ENCODE measurements at places on chromosomes 5 and 9. TPM values are rescaled to one million over a fixed set of nuclear protein-coding genes. Genes with fewer than 3 reads are reported as not detected.

Gene NOXA1
- 0.40 TPM for polyA plus RNA-seq

Gene C9orf50
- polyA plus RNA-seq: not detected

GRCh38 chr9:135610290-135611141, 28.8 kb downstream of the GLT6D1 start:
- DNase-seq: no peak

- DNase-seq: peak; percentile 76
These were observed 219.1 kb downstream of the ADAMTS6 start for GRCh38 chr5:65262649-65263059.

GRCh38 chr9:37385286-37385685, 37.2 kb upstream of the GRHPR start:
- DNase-seq: no peak

Gene BTNL3
- polyA plus RNA-seq: not detected

Gene FEM1C
- 6.2 TPM for polyA plus RNA-seq

DNA sequence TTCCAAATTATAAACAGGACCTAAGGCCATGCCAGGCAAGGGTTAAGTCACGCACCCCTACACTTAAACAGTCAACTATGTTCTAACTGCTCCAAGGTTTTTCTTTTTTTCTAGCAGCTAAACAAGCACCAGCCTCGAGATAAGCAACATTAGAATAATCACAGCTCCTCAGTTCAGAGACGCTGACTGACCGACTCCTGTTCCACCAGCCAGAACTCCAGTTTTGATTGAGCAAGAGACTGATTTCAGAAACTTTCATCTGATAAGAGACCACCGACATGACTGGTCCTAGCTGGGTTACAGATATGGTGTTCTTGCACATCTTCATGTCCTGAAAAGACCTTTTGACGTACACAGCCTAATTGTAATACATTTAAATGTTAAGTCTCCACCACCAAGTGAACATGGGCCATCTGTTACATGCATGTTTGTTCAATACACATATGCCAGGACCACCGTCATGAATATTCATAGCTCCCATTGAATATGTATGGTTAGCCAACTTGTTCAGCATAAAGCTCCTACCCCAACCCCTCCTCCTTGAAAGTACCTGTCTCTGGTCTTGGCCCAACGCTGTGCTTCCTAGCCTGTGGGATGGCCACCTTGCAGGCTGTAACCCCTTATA, 23.7 kb upstream of the OTULINL start:
- no peak for DNase-seq

Gene NEURL1B
- 0.44 TPM for polyA plus RNA-seq

Gene MTAP
- polyA plus RNA-seq: 5.7 TPM

Gene SHISAL2B
- polyA plus RNA-seq: not detected

Gene TTC23L
- 0.35 TPM for polyA plus RNA-seq

DNA sequence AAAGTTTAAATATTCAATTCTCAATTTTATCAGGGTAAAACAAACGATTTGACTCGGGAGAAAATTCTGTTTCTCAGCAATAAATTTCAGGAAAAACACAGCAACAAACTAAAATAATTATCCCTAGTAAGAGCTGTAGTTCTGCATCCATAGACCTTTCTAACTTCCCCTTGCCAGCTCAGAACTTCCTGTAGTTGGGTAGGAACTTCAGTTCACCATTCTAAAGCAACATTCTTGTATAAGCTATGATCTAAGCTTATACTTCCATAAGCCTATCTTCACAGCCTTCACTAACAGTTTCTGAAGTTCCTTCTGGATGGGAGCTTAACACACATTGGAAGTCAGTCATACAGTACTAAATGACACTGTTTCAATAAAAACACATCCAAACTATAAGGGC, 96.6 kb downstream of the UBAP2 start:
- peak; percentile 38 for DNase-seq

GRCh38 chr5:174920906-174921550, 196.6 kb downstream of the MSX2 start:
- no peak for DNase-seq

Gene ZNF354C
- polyA plus RNA-seq: 1.2 TPM

Gene OTP
- polyA plus RNA-seq: not detected

- DNase-seq: no peak
These were observed 361.7 kb downstream of the TAF11L14 start for GRCh38 chr5:17995997-17996396.

DNA sequence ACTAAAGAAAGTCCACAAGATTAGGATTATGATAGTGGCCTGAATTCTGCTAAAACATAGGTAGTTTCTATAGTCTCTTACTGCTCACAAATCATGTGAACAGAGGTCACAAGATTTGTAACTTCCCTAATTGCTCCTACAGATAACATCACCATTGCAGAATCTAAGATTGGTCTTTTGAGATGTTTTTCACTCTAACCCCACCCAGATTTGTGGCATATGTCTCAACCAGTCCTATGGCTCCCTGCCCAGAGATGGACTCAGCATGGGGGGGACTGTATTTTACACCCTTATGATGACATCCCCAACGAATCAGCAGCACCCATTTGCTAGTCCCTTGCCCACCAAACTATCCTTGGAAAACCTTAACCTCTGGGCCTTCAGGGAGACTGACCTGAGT, 1046.2 kb downstream of the CDH12 start:
- DNase-seq: no peak

Gene HK3
- polyA plus RNA-seq: not detected

Gene PCDHGA3
- polyA plus RNA-seq: 1.2 TPM

Gene SIT1
- not detected for polyA plus RNA-seq

Gene AUH
- polyA plus RNA-seq: 2.3 TPM

DNA sequence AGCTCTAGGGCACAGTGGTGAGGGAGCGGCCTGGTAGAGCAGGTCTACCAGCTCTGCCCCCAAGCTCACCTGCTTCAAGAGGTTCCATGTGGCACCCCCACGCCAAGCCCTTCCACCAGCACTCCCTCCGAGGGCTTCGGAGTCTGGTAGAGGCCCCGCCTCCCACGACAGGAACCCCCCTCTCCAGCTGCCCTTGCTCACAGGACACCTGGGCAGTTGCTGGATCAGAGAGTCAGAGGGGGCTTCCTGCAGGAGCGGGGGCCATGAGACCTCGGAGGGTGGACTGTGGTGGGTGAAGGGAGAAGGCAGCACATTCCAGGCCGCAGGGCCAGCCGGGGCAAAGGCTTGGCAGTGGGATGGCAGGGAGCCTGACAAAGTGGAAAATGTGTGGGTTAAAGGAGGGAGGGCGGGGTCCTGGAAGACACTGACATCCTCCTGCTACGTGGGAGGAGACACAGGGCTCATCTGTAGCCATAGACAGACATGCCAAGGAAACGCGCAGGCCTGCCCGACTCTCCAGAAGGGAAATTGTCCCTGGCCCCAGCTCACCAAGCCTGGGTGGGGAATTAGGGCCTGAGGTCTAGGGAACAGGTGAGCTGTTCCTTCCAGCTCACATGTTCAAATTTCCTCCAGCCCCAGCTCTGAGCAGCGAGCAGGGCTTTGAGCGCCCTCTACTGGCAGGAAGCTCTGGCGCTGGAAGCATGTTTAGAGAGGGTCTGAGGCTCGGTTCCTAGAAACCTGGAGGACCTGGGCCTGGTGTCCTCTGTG, 74.2 kb downstream of the NTNG2 start:
- DNase-seq: peak; percentile 59

DNA sequence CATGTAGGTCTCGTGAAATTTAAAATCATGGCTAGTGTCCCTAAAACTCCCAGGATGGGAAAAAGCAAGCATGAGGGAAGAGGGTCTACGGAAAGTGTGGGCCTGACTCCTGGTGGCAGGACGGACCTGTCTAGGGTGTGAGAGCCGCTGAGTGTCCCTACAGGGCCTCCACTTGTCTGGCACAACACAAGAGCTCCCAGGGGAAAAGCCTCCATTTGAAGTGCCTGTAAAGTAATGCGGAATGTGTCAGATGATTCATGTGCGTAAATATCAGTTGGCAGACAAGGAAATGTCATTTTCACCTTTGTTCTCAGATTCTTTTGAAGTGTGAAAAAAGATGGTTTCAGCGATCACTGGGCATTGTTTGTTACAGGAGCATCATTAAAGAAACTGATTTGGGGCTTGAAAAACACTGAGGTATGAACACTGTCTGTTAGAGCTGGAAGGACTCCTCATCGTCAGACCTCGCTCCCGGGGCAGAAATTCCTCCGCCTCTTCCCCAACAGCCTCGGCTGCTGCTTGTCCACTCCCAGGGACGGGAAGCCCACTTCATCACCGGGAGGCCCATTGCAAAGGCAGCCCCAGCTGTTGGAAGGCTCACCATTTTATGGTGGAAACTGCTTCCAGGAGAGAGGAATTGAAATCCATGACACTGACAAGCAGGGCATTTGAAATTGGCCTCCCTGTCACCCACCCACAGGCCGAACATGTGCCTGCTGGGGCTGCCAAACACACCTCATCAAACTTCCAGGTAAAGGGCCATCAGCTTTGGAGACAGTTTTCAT, 240.8 kb downstream of the FSTL4 start:
- no peak for DNase-seq

DNA sequence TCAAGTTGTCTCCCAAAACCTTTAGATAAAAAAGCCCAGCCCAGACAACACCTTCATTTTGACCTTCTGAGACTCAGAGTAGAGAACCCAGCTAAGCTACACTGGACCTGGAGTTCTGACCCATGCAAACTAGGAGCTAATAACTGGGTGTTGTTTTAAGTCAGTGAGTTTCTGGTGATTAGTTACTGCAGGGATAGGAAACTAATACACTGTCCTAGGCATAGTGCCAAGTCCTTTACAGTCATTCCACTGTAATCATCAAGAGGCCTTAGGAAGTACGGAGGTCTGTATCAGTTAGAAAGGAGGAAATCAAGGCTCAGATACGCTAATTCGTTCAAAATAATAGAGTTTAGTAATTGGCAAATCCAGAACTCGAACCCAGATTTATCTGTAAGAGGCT, 197.9 kb downstream of the KCTD16 start:
- peak; percentile 53 for DNase-seq

Gene GADD45G
- polyA plus RNA-seq: 0.46 TPM

GRCh38 chr5:73673161-73673591, 47.2 kb downstream of the ARHGEF28 start:
- DNase-seq: peak; percentile 91

DNA sequence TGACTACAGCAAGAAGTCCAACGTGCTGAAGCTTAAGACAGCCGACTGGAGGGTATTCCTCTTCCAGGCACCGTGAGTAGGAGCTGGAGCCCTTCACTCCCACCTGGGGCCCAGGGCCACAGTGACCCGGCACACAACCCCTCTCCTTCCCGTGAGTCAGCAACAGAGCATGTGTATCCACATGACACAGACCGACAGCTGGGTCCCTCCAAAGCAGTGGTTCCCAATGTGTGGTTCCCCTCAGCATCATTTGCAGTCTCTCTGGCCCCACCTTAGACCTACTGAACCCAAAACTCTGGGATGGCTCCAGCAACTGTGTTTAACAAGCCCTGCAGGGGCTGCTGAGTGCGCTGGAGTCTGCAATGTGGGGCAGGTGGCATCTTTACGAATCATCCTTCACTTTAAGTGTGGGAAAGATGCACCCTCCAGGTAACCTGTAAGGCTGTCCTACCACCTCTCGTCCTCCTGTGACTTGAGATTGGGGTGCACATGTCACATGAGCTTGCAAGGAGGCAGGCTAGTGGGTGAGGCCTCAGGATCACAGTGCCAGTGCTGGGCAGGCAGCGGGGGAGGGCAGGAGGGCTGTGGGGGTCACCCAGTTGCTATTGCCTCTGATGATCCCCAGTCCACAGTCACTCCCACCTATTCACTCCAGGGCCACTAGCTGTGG, 42.2 kb downstream of the PSD2 start:
- no peak for DNase-seq

- peak; percentile 80 for DNase-seq
These were observed 130.3 kb downstream of the PAX5 start for GRCh38 chr9:36903541-36904435.

- DNase-seq: no peak
These were observed 199.6 kb downstream of the GAS1 start for GRCh38 chr9:86747711-86748110.

Gene OBP2A
- polyA plus RNA-seq: not detected

Gene C9
- polyA plus RNA-seq: 0.03 TPM

Gene STPG3
- not detected for polyA plus RNA-seq

DNA sequence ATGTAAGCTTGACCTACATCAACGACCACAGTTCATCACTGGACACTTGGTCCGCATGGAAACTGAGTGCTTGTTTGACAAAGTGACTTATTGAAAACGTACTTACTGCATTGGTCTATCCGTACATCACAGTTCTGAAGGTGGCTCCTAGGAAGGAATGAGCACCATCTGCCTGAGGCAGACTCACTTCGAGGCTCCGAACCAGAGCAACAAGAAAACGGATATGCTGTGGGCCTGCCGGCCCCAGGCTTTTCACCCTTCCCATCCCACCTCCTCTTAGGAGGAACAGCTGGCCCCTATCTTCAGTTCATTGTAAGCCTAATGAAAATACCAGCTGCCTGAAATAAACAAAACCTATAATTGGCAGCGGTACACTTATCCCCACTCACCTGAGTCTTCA, 67.2 kb upstream of the TSLP start:
- DNase-seq: no peak

DNA sequence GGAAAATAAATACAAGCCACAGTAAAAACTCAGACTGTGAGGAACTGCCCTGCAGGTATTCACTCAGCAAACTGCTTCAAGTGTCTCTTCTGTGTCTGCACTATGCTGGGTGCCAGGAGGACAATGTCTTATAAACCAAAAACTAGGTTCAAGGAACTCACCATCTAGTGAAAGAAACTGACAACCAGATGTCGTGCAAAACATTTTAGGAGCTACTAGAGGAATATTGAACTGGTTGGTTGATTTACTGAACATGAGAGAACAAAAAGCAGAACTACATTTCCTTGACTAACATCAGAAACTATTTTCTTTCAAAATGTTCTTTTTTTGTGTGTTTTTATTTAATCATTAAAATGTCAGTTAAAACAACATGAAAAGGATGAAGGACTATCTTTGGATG, 35.2 kb downstream of the ZNF366 start:
- DNase-seq: no peak

Gene AJM1
- 0.32 TPM for polyA plus RNA-seq

DNA sequence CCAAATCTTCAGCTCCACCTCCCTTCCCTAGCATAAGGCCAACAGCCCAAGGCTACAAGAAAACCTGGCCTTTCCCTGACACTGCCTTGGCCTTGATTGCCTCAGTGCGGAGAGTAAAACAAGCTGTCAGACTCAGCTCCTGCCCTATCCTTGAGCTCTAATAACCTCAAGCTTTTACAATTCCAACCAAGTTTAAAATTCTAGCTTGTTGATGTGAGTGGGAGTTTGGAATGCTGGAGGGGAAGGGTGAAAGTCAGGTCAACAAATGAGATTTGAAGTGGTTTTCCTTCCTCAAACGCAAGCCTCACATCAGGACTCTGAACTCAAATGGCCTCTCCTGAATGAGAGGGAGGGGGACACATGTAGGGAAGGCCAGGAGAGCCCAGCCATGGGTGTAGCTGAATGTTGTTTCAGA, 197.0 kb upstream of the VLDLR start:
- no peak for DNase-seq

Gene EQTN
- not detected for polyA plus RNA-seq

DNA sequence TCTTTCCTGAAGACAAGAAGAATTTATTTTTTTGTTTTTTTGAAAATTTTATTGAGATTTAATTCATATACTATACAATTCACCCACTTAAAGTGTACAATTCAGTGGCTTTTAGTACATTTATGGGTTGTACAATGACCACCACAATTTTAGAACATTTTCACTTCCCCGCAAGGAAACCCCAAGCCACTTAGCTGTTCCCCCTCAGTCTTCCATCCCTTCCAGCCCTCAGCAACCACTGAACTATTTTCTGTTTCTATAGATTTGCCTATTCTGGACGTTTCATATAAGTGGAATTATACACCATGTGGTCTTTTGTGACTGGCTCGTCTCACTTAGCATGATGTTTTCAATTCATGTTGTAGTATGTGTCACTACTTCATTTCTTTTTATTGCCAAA, 28.0 kb downstream of the DNAI1 start:
- DNase-seq: no peak

- no peak for DNase-seq
These were observed 479.1 kb downstream of the CCDC171 start for GRCh38 chr9:16031971-16032370.

Gene MEIKIN
- not detected for polyA plus RNA-seq

Measured in endothelial cell of umbilical vein (primary cell).